ENCODE measurements at places on chromosomes 1 and 21.
A peak's percentile ranks its signal among the peaks of the same experiment; 100 is the strongest.

DNA sequence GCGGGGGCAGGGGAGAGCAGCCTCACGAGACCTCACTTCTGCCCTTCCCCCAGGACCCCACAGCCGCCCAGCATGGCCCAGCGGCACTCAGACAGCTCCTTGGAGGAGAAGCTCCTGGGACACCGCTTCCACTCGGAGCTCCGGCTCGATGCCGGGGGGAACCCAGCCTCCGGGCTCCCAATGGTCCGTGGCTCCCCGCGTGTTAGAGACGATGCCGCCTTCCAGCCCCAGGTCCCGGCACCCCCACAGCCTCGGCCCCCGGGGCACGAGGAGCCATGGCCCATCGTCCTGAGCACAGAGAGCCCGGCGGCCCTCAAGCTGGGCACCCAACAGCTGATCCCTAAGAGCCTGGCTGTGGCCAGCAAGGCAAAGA lies 8.5 kb downstream of the ARHGEF16 start:
- DNase-seq, result no peak

- no peak for DNase-seq
Observed at GRCh38 chr1:14292520-14292919, 306.0 kb upstream of the KAZN start.

- DNase-seq, result no peak
Observed at GRCh38 chr1:204513117-204513716, 3.0 kb upstream of the MDM4 start.

GRCh38 chr1:230773396-230774033 lies 26.3 kb downstream of the CAPN9 start:
- DNase-seq, result no peak

DNA sequence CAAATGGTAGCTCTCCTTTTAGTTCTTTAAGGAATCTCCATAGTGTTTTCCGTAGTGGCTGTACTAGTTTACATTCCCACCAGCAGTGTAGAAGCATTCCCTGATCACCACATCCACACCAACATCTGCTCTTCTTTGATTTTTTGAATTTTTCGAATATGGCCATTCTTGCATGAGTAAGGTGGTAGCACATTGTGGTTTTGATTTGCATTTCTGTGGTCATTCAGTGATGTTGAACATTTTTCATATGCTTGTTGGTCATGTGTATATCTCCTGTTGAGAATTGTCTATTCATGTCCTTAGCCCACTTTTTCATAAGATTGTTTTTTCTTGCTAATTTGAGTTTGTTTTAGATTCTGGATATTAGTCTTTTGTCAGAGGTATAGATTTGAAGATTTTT lies 84.6 kb upstream of the B3GALT2 start:
- no peak for DNase-seq

- DNase-seq, result no peak
Observed at GRCh38 chr1:39434797-39435395, 56.5 kb upstream of the BMP8A start.

GRCh38 chr1:226553924-226554282 lies 5.3 kb downstream of the STUM start:
- DNase-seq, result no peak

DNA sequence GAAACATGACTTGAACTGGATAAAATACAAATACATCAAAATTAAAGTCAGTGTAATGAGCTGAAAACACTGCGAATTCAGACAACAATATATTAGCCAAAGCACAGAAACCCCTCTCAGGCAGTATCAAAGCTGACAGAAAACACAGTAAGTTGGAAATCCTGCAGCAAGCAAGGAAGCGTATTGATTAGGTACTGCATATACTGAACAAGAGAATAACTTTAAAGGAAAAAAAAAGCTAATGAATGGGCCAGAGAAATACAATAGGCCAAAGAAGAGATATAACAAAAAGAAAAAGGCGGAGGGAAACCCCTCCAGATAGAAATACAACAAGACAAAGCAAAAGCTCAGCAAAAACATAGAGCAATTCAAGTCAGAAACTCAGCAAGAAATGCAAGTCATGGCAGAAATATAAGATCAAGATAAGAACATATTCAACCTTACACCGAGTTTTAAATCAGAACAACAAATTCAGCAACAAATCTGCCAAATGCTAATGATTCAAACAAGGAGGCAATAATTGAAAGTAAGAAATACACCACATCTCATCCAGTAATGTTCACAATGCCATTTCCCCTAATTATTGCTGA lies 299.0 kb downstream of the USH2A start:
- no peak for DNase-seq

DNA sequence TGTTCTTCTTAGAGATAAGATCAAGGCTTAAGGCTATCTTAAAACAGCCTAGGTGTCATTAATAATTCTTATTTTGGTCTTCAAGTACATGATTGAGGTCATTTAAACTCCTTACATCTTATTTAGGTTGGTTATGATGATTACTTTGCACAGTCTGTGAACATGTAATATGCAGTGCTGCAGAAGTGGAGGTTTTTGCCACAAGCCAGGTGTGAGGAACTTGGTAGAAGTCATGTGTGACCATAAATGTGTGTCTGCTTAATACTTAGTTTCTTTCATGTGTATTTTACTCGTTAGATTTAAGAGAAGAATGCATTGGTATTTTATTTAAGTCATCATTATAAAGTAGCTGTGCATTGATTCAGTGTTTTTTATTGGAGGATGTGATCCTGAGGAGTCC lies 10.1 kb downstream of the ATG4C start:
- DNase-seq, result no peak

- no peak for DNase-seq
Observed at GRCh38 chr1:19648689-19649088, 4.6 kb downstream of the NBL1 start.

GRCh38 chr1:111596499-111596898 lies 23.1 kb upstream of the RAP1A start:
- DNase-seq, result no peak

DNA sequence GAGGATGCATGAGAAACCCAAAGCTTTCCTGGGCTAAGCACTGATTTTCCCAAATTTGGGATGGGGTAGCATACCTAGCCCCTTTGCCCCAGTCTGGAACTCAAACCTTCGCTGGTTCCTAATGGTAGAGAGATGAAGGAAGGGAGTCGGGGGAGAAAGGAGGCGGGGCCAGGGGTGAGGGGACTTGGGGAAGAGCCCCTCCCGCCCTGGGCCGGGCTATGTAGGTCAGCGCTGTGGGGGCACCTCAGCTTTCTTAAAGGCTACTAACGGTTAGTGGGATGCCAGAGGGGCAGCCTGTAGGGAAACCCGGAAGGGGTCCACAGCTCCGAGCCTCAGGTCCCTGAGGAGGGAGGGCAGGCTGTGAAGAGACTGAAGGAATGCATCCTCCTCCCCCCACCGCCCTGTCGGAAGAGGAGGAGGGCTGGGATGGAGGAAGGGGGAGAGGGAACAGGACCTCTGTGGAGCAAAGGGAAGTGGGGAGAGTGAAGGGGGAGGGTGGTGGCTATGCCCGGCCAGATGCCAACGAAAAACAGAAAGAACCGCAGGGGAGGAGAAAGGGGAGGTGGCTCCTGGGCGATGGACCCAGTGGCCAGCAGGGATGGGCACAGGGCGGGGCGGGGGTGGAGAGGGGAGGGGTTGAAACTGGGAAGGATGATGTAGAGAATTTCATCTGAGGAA lies 1.3 kb downstream of the CADM3 start:
- DNase-seq, result peak; percentile 9

DNA sequence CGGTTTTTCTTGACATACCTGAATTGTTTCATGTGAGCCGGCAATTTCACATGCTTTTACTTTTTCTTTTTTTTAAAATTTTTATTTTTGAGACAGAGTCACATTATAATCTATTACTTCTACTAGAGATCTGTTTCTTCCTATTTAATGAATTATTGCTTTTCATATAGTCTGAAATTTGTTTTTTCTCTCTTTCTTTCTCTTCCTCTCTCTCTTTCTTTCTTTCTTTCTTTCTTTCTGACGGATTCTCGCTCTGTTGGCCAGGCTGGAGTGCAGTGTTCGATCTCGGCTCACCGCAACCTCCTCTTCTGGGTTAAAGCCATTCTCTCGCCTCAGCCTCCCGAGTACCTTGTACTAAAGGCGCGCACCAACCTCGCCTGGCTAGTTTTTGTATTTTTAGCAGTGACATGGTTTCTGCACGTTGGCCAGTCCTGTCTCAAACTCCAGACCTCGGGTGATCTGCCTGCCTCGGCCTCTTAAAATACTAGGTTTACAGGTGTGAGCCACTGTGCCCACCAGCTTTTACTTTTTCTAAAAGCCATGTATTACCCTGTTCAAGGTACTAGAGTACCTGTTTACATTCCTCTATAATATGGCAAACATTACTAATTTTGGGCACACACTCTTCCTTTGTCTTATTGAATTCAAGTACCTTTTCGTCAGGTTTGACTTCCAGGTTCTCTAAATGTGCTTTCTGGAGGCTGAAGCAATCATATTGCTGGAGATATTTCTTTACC lies 86.5 kb upstream of the RHOU start:
- no peak for DNase-seq

- DNase-seq, result no peak
Observed at GRCh38 chr1:238466459-238466858, 575.7 kb upstream of the ZP4 start.

GRCh38 chr1:64886877-64887276 lies 79.5 kb downstream of the JAK1 start:
- no peak for DNase-seq

DNA sequence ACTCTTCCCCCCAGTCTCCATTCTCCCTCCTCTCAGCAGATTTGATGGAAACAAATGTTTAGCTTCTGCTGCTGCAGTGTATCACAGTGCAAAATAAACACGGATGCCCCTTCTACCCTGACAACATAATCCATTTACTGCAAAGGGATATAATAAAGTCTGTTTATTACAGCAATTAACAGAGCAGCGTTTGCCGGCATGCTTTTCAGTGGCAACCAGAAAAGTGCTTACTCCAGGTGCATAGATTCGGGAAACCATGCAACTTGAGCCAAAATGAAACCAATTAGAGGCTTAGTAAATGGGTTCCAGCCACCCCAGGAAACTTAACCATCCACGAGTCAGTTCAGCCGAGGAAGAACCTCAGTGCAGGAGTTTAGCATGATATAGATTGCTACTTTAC lies 12.9 kb upstream of the LEMD1 start:
- DNase-seq, result peak; percentile 24

- no peak for DNase-seq
Observed at GRCh38 chr1:228242409-228242808, 34.6 kb downstream of the OBSCN start.

DNA sequence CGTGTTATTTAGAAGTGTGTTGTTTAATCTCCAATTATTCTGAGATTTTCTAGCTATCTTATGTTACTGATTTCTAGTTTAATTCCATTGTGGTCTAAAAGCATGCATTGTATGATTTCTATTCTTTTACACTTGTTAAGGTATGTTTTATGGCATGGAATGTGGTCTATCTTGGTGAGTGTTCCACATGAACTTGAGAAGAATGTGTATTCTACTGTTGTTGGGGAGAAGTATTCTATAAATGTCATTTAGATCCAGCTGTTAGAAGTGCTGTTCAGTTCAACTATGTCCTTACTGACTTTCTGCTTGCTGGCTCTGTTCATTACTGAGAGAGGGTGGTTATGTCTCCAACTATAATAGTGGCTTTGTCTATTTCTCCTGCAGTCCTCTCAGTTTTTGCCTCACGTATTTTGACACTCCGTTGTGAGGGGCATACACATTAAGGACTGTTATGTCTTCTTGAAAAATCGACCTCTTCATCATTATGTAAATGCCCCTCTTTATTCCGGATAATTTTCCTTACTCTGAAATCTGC lies 12.0 kb upstream of the PLA2G5 start:
- DNase-seq, result no peak

DNA sequence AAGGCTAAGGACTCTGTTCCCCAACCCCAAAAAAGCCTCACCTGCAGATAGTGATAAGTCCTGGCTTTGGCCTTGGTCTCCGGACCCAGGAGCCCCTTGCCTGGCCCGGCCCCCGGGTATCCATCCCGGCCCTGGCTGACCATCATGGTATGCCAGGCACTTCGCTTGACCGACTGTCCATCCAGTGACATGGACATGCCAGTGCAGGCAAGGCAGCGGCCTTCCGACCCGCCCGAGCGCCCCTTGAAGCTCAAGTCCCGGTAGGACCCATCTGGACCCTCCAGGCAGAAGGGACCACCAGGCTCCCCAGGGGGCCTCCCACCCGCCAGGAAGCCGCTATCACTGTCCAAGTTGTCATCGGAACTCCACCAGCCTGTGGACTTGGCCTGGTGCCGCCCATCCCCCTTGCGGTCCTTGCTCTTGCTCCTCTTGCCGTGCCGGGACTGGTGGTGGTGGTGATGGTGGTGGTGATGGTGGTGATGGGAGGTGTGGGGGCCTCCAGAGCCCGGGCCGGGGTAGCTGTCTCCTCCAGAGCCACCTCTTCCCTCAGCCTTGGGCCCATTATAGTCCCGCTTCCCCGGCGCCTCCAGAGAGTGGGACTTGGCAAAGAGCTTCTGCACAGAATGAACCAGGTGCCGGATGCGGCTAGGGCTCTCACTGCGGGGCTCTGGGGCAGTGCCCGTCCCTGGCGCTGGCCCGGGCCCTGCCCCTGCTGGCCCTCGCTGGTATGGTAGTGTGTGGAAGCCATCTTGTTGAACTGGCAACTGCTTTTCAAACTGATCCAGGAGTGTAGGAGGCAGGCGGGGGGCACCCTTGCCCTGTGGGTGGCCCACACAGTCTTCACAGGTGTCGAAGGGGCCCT lies 25.0 kb downstream of the DLGAP3 start:
- DNase-seq, result no peak

DNA sequence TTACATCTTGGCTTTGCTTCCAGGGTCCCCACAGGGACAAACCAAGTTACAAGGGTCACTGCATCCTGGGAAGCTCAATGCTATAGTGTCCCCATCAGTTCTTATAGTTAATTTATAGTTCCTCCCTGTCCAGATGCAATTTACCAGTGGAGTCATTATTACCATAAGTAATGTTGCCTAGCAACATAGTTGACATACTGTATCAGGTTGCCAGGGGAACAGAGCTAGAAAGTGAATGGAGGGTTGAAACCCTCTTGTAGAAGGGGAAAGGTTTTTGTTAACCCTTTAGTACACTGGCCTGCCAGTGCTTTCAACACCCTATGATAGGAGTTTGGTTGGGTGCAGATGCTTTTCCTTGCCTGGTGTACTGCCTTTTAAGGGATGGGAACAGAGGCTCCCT lies 34.3 kb upstream of the TTC4 start:
- DNase-seq, result peak; percentile 33

DNA sequence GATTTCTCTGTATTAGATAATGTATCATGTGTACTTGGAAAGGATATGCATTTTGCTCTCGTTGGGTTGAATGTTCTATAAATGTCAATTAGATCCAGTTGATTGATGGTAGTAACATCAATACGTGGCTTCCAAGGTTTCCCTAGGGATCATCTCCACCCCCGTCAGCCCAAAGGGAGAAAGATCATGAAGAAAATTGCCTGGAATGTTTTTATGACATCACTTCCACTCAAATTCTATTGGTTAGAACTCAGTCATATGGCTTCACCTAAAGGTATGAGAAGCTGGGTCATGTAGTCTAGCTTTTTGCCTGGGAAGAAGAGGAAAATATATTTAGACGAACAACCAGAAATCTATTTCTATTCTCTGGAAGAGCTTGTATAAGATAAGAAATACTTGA lies at the start of gene C1orf185:
C1orf185 (plus strand) TSS at position 253 of the 400 bp plus-strand sequence; CDS start at position 259, 6 bp downstream.
- peak; percentile 80 for DNase-seq

- DNase-seq, result no peak
Observed at GRCh38 chr1:43440358-43440757, 13.4 kb downstream of the HYI start.

Measured in SK-N-DZ (cell line).